ENCODE measurements at places on chromosomes 11 and 22. TPM values are rescaled to one million over a fixed set of nuclear protein-coding genes. Genes with fewer than 3 reads are reported as not detected.

DNA sequence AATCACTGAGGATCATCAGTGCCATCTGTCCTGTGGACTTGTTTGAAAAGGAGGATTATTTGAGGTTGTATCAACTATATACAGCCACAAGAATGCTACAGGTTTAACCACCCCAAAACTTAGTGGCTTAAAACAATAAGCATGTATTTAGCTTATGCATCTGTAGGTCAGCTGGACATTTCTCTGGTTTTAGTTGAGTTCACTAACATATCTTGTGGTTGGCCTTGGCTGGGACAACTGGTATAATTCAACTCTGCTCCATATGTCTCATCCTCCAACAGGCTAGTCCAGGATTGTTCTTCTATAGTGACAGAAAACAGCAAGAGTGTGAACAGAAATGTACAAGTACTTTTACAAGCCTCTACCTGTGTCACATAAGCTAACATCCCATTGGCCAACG, 49.9 kb upstream of the SOX6 start:
- no peak for DNase-seq

GRCh38 chr22:39967103-39967829, 7.1 kb downstream of the TMA7B start:
- no peak for DNase-seq

DNA sequence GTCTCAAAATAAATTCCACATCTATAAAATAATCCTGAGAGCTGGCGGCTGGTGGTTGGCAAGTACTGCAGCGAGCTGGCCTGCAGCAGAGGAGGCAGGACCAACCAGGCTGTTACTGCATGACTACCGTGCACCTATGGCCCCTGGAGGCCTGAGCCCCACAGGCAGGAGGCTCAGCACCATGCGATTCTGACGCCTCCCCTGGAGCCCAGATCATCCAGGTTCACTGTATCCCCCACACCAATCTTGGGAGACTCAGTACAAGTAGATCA, 159.5 kb upstream of the NCAM1 start:
- DNase-seq, result no peak

DNA sequence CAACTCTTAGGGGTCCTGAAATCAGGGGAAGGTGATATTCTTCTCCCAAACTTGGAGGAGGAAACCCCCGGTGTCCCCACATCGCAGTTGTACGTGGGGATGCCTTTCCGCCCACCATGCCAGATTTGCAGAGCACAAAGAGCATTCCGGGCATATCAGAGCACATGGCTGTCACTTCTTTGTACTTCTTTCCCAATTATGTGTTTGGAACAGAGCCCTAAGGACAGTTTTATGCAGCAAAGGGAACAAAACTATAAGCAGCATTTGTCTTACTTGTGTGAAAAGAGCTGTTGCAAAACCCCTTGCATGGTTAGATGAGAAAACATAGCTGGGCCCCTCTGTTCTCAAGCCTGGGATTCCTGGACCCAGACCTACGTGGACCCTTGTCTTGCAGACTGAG, 41.2 kb downstream of the NTM start:
- DNase-seq, result no peak

Gene OR4X2
- not detected for total RNA-seq

DNA sequence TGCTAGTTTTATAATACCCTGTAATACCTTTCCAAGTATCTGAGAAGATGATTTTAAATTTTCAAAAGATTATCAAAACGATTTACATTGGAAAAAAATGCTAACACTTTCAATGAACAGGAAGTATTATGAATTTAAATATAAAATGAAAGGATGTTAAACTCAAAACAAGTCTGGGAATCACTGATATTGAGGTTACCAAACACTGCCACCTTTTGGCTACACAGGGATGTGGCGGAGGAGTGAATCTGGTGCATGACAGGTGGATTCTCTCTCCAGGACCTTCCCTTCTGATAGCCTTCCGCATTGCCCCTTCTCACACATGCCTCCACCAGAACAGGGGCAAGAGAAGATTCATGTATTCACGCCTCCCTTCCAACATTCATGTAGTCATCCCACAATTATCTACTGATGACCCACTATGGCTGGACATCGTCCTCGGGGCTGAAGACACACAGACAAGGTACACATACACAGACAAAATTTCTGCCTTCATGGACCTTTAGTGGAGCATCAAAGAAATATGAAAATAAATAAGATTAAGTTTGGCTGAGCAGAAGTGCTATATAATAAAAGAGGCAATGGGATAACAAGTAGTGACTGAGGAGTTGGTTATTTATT, 34.7 kb downstream of the ATG16L2 start:
- DNase-seq, result peak; percentile 45

GRCh38 chr11:82942376-82942775, 40.8 kb downstream of the DDIAS start:
- no peak for DNase-seq

DNA sequence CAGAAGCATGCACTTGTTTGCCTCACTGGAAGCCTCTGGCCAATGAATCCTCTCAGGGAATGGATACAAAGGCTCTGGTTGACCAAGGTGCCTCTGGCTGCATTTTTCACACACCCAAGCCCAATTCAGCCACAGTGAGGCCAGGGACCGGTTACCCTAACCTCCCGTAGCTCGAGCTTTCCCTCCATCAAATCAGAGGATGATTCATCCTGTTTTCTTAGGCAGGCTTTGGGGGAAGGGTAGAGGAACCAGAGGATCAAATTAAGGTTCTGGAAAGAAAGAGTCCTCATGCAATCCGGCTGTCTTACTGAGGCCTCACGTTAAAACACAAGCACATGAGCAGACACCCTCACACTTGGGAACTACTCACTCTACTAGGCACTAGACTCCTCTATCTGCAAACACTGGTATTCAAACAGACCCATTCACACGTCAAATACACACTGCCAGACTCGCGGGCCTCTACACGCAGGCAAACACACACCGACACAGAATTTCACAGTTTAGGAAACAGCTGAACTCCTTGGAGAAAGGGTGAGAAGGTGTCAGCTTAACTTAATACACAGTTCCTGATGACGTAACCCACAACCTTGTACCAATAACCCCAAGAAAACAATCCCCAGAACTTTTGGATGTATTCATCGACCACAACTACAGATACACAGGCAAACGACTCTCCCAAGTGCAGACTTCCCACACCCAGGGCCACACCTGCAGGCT, 12.4 kb downstream of the NRXN2 start:
- DNase-seq, result no peak

DNA sequence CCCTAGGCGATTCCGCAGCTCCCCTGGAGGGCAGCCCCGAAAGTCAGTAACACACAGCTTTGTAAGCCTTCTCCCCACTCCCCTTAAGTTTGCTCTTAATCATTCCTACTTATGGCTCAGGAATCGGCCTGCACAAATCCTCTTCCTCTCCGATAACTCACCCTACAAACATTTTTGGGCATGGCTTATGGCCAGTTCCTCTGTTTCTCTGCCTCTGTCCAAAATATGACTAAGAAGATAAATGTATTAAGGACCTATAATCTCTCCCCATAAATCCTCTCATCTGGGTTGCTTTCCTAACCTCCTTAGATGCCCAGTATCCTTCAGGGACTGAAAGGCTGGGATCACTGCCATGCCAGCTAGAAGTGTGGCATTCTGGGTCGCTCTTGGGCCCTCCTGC, 41.0 kb downstream of the PAMR1 start:
- no peak for DNase-seq

Gene OR51D1
- total RNA-seq, result under 0.01 TPM

Gene MYEOV
- not detected for total RNA-seq

DNA sequence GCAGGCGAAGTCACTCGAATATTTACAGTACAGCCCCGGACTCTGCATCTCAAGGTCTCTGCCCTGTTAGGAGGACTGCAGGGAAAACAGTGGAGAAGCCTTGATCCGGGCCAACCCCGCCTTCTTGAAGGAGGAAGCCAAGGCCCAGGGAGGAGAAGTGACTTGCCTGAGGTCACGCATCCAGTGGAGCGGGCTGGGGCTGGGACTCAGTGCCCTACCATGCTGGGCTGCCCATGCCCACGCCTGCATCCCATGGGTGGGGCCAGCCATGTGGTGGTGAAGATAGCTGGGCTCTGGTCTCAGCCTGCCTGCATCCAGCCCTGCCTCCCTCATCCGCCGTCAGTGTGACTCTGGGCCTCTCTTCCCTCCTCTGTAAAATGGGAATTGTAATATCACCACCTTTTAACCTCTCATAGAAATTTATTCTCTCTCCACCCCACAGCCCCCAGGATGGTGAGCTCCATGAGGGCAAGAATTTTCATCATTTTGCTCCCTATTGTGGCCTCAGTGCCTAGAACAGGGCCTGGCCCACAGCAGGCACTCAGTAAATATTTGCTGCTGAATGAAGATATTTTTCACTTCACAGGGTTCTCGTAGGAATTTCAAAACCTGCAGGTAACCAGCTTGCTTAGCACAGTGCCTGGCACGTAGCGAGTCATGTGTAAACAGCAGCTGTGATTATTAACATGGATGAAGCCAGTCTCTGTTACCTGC, 57.3 kb downstream of the OTOG start:
- no peak for DNase-seq

Measured in hematopoietic multipotent progenitor cell (in vitro differentiated cells).